Effector CD4-positive, alpha-beta T cell (primary cell): ENCODE measurements at places on chromosomes 3 and 15.

DNA sequence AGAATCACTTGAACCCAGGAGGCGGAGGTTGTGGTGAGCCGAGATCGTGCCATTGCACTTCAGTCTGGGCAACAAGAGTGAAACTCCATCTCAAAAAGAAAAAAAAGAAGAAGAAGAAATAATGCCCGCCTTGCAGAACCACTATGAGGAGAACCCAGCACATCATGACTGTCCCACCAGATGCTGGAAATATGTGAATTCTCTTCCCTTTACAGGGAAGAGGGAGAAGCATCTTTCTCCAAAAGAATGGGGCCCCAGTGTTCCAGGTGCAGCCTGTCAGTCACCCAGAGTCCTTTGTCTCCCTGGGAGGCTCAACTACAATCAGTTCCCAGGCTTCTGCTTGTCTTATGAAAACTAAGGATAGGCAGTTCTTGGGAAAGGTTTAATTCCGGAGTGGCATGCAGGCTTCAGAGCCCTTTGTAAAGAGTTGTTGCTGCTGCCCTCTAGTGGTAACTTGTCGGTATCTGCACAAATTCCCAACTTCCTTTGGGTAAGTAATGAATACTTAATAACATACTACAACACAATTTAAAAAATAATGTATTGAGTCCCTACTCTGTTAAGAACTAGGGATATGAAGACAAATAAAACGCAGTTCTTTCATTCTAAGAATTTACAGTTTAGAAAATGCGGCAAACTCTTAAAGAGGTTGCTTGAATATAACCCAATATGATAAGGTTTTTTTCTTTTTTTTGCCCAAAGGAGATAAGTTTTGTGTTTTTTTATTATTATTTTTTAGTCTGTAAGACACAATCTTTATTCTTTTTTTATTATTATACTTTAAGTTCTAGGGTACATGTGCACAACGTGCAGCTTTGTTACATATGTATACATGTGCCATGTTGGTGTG lies 18.6 kb upstream of the TICRR start:
- peak; percentile 21 for DNase-seq

DNA sequence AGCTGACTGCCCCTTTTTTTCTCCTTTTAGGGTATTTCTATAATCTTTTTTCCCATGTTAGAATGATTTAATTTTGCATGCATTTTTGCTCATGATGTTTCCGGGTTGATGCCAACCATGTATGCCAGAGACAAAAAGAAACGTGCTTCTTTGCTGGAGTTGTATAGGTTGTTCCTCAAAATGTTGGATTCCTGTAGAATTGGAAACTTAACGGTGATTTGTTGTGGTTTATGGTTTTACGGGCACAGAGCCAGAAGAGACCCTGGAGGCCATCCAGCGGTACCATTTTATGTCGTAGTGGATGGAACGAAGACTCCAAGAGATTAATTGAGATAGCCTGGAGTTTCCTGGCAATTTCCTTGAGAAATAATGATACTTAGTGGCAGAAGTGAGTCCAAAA lies 481.5 kb upstream of the RGMA start:
- DNase-seq = no peak

DNA sequence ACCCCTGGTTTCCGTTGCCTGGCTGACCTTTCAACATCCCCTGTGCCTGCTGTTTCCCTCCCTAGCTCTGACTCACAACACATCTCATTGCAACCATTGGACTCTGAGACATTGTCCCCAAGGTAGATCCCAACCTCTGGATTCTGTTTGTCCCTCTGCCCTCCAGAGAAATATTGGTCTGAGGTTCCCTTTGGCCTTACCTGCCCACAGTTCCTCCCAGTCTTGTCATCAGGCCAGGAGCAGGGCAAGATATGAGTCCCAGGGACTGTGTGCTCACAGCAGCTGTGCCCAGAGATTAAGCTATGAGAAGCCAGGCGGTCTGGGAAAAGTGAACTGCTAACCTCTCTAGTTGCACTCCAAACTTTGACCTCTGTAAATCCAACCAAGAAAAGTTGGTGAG lies 168.2 kb upstream of the NR2F2 start:
- no peak for DNase-seq

- DNase-seq = no peak
These were observed 76.0 kb downstream of the PTPRG start for GRCh38 chr3:61637088-61638051.

DNA sequence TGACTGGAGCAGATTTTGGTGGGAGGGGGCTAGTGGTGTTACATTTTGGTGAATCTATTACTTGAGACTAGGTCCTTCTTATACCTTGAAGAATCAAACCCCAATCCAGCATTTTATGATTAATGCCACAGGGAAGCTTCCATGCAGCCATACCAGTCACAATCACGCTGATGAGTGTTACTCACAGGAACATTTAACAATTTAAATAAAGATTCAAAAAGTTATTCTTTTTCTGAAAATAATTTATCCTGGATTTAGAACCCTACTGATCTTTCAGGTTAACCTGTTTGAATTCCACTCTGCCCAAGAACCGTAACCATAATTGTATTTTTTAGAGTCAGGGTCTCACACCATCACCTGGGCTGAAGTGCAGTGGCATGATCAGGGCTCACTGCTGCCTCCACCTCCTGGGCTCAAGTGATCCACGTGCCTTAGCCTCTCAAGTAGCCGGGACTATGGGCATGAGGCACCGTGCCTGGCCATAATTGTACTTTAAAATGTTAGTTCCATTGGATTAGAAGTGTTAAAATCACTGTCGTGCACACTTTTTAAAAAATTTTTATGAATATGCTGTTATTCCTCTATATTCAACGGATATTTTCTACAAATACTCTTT lies 929 bp upstream of the MTMR10 start:
- DNase-seq = no peak
